ENCODE measurements at places on chromosomes 4 and X.

DNA sequence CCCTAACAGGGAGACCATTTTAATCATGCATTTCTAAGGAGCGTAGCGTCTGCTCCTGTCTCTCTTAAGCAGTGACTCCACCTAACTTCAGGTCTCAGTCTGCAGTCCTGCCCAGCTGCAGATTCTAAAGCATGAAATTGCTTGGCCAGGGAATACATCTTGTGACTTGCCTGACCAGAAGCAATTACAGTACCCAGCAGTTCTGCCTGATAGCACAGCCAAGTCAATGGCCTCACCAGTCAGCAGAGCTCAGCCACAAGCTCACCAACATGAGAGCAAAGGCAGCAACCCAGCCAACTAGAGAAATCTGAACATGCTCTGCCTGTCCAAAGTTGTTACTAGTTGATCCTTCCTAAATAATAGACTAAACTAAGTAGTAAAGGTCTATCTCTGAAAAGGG, 2011.9 kb upstream of the PCDH10 start:
- DNase-seq, result no peak

DNA sequence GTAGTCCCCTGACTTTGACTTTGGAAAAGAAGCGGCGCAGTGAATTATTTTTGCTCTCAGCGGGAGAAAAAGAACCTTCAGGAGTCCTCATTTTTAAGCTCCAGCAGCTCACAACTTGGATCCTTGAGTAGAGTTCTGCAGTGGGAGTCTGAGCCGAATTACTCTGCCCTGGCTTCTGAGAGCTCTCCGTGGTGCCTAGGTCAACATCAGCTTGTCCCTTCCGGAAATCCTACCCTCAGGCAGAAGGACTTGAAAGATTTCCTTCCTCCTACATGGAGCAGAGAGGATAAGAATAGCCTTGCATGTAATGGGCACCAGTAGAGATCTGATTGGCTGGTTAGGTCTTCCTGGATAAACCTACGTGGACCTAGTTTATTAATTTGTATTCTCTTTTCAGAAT, 549.7 kb upstream of the TENM3 start:
- DNase-seq, result no peak

- no peak for DNase-seq
These were observed 350.2 kb upstream of the BOD1L1 start for GRCh38 chr4:13977746-13978145.

DNA sequence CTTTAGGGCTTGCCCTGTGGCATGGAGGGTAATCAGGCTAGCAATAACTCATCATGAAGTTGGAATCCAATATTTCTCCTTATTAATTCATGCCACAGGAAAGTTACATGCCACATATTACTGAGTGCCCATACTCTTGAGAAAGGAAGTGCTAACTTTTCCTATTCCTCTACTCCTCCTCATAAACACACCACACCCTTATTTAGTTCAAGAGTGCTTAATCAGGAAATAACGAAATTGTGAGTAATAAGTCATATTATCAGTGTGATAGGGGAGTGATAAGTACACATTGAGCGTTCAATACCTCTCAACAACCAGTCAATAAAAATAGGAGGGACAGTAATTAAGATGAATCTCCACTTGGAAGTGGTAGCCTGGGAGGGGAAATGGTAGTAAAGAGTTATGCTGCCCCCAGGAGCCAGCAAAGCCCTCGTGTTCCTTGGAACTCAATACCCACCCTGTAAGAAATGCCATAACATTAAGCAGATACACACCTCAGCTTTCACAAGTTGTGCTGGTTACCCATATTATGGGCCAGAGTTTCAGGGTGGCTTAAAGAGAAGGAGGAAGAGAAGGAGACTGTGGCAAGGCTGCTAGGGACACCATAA, 410.0 kb upstream of the NR3C2 start:
- DNase-seq, result no peak

Data from NCI-H1436 treated with DMSO at 0.1 percent for 48 hours (cell line).